ENCODE measurements at places on chromosomes 16 and 17.

DNA sequence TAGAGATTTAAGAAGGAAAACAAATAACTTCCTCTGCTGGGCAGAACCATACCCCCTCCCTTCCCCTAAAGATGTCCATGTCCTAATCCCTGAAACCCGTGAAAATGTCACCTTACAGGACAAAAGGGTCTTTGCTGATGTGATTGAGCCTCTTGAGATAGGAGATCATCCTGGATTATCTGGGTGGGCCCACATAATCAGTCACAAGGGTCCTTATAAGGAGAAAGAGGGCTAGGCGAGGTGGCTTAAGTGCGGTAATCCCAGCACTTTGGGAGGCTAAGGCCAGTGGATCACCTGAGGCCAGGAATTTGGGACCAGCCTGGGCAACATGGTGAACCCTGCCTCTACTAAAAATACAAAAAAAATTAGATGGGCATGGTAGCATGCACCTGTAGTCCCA lies 12.0 kb upstream of the SLC39A11 start:
- DNase-seq: no peak

- no peak for DNase-seq
Measured at GRCh38 chr16:12011565-12011964, 35.0 kb downstream of the SNX29 start.

GRCh38 chr17:53106886-53107285 lies 715.8 kb upstream of the KIF2B start:
- no peak for DNase-seq

DNA sequence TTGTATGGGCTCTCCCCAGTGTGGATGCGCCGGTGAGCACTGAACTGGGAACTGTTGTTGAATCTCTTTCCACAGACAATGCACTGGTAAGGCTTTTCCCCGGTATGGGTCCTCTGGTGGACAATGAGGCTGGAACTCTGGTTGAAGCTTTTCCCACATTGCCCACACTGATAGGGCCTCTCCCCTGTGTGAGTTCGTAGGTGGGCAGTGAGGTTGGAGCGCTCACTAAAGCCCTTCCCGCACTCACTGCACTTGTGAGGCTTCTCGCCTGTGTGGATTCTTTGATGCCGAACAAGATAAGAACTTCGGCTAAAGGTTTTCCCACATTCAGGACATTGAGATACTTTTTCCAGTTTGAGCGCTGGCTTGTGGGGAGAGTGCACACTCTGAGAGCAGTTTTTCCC lies 17.8 kb downstream of the ZSCAN32 start:
- DNase-seq: no peak

- no peak for DNase-seq
Measured at GRCh38 chr17:76440751-76441362, 12.1 kb downstream of the UBE2O start.

GRCh38 chr17:47279062-47279801 lies 25.6 kb downstream of the ITGB3 start:
- no peak for DNase-seq

DNA sequence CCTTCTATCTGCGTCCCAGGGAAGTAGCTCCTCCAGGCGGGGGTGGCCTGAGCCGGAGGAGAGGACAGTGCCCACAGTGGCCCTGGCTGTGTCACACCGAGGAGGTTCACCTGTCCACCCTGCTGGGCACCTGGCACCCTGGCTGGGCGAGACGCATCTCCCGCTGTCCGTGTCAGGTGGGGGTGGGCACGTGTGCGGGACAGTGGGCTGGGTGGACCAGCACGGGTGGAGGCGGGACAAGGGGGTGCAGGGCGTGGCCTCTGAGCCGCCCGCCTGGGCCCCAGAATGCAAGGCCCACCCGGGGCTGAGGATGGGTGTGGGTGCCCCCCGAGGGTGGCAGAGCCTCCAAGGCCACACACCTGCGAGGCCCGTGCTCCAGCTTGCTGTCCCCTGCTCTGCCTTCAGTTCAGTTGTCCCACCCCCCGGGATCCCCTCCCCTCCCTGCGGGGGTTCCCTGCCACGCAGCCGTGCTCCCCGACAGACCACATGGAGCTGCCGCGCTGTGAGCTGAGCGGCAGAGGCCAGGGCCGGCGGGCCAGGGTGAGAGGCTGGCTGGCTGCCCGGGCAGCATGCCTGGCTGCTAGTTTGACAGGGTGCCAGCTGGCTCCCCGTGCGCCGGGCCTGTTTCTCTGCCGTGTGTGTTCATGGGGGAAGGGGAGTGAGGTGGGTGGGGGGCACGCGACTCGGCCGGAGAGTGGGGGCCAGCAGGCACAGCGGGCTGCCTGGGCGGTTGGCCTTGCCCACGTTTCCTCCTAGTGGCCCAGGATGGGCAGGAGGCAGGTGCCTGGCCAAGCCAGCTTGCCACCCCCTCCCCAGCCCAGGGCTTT lies 33.9 kb downstream of the BAHCC1 start:
- DNase-seq: peak; percentile 21

DNA sequence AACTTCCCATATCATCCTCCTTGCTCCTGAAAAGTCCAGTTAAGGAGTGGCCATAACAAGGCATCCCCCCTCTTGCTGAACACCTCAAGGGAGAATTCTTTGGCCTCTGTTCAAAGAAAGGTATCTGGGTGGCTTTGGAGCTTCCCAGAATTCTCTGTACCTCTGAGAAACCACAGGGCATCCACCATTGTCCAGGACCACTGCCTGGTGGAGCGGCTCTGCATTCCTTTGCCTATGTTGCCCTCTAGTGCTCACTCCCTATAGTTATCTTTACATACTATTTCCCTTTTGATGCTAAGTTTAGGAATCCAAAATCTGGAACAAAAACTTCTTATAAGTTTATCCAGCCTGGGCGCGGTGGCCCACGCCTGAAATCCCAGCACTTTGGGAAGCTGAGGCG lies 30.3 kb downstream of the CHD9NB start:
- DNase-seq: no peak

DNA sequence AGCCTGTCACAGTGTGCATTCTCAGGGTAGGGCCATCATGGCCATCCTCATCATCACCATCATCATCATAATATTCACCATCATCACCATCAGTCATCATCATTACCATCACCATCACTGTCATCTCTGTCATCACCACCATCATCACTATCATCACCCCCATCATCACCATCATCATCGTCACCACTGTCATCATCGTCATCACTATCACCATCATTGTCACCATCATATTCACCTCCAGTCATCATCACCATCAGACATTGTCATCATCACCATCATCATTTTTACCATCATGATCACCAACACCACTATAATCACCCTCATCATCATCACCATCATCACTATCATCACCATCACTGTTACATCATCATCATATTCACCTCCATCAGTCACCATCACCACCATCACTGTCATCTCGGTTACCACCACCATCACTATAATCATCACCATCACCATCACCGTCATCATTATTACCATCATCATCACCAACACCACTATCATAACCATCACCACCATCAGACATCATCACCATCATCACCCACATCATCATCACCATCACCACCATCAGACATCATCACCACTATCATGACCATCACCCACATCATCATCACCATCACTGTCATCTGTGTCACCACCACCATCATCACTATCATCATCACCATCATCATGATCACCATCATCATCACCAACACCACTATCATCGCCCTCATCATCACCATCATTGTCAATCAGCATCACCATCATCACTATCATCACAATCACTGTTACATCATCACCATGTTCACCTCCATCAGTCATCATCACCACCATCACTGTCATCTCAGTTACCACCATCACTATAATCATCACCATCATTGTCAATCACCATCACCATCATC lies 8.5 kb downstream of the RPH3AL start:
- DNase-seq: no peak

DNA sequence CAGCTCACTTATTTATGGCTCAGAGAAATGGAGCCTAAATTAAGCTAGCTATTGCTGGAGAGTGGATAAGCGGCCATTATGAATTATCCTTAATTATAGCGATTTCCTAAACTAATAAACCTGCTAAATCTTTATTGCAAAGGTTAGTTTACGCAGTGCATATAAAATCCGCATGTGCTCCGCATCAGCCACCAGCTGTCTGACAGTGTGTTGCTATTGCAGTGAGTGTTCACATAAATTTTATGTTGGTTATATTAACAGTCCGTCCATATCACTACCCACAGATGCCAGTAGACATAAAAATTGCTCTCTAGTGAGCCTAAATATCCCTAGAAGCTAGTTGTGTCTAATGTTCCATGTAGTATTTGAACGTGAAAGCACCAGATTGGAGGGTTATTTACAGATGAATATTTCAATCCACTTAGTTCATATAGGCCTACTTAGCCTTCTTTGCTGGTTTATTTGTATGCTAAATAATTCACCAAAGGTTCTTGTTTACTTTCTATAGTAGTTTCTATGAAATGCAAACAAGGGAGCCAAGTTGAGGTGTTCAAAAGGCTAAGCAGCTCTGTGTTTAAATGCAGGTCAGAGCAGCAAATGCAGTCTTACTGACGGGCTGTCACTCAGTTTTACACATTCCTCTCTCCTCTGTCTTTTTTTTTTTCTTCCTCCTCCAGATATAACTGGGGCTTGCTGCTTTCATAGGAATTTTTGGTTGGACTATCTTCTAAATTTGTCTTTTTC lies 219.1 kb downstream of the IRX3 start:
- DNase-seq: no peak

DNA sequence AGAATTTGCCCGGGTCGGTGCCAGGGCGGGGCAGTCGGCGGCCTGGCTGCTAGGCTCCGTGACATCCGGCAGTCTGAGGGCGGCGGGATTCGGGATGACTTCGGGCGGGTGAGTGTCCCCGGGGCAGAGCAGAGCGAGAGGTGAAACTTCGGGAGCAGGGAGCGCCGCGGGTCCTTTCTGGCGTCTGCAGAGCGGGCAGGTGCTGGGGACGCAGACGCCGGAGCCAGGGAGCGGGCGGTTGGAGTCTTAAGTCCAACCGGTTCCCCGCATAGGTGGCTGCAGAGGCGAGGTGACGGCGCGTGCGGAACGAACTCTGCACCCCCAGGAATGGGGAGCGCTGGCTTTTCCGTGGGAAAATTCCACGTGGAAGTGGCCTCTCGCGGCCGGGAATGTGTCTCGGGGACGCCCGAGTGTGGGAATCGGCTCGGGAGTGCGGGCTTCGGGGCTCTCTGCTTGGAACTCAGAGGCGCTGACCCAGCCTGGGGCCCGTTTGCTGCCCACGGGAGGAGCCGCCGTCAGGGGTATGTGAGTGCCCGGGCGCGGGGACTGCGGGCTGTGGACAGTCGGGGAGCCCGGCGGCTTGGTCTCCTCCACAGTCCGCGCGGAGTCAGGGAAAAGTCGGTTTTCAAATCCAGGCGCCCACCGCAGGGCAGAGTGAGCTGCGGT lies at the start of gene B4GALNT2:
TSS of gene B4GALNT2 (plus strand) at position 71 of the 666 bp plus-strand sequence. CDS start at position 95, 24 bp downstream.
- no peak for DNase-seq

- DNase-seq: no peak
Measured at GRCh38 chr17:7207120-7208001, 12.3 kb downstream of the DLG4 start.

DNA sequence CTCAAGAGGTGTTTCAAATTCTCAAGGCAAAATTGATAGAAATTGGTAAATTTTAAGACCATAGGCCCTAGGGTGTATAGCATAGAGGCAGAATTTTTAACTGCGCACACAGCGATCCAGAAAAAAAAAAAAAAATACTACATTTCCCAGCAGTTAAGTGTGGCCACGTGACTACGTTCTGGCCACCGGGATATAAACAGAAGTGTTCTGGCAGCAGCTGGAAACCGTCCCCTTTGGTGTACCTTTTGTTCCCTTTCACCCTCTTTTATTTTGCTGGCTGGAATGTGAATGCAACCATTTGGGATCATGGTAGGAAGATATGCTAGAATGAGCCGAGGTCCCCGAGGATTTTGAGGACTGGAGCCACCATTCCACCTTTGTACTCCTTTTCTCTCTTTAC lies 52.7 kb upstream of the AKAP1 start:
- DNase-seq: no peak

DNA sequence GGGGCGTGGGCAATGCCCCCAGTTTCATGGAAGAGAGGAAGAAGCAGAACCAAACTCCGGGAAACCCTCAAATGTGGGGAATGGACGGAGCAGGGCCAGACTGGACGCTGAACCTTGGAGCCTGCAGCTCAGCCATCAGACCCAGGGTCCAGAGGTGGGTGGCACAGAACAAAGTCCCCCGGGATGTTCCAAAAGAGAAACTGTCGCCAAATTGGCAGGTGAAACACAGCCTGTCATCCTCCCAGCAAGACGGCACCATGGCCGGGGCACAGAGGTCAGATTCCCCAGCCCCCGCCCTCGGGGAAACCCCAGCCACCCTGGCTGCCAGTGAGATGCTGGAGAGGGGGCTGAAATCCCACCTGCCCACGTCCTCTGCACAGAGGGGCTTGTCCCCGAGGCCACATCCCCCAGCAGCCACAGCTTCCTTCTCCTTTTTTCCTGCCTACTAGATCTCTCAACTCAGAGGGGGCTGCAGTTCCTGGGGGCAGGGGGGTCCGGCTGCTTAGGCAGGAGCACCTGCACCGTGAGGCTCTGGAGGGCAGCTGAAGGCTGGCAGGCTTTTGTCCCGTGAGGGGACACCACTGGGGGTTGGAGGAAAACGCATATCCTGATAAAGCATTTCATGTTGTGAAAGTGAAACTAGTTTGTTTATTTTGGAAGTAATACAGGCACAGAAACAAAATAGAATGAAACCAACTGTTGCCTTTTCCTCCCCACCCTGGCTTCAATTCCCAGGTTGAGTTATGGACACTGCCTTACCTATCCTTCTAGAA lies 1.2 kb upstream of the SECTM1 start:
- DNase-seq: no peak

GRCh38 chr16:3745751-3746355 lies 28.5 kb upstream of the TRAP1 start:
- DNase-seq: no peak

- DNase-seq: no peak
Measured at GRCh38 chr17:22484826-22485225, 792.5 kb downstream of the KCNJ18 start.

DNA sequence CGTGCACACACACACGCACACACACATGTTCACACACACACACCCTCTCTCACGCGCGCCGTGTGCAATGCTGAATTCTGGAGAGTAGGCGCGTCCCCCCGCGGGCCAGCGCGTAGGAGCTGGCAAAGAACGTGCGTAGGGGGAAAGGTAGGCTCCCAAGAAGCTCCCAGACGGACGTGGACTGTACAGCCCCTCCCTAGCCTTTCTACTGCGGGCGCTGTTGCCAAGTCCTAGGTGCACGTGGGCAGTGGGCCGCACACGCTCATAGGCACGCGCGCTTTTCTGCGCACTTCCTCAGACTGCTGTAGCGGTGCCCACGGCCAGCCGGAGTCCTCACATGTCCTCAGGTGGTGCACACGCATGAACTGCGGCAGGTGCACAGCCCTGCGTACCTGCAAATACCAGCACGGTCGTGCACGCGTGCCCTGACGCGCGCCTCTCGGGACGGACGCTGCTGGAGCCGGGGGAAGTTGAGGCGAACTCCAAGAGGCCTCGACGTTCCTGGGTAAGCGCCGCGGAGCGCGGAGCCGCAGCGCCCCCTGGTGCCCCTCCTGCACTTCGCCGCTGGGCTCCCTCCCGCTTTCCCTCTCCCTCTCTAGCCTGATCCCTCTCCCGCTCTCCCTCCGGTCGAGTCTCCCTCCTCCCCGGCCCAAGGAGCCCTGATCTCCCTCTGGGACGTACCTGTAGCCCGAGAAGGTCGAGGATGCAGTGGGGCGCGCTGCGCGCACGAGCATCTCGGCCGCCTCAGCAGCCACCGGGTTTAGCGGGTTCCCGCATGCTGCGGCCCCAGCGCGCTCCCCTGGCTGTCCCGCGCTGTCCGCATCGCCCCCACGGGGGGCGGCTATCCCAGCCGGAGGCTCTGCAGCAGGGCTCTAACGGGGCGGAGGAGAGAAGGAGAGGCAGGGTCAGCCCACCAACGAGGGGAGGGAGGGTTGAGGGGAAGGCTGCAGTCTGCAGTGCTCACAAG lies 749 bp downstream of the GRIN2A start:
- DNase-seq: peak; percentile 26

- no peak for DNase-seq
Measured at GRCh38 chr16:926715-927114, 44.1 kb downstream of the LMF1 start.

- no peak for DNase-seq
Measured at GRCh38 chr17:74513987-74514631, 17.2 kb downstream of the CD300LB start.

Data from cerebellar nuclear complex (tissue), 1 donor.